Left renal pelvis (tissue), 4 donors: ENCODE measurements at places on chromosomes 1 and 21. TPM values are rescaled to one million over a fixed set of nuclear protein-coding genes. Genes with fewer than 3 reads are reported as not detected.

SFN gene
- polyA plus RNA-seq: 0.57 TPM

DNA sequence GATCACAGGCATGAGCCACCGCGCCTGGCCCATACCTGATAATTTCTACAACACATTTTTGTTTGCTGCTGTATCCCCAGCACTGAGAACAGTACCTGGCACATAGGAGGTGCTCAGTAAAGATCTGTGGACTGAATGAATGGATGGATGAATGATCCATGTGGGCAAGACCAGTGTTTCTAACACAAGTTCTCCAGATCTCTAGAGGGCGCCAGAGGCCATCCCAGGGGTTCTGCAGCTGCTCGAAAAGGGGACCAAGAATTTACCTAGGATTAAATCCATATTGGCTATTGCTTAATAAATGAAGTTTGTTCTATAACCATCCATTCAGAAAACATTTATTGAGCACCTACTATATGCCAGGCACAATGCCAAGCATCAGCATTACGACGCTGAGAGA lies 167.7 kb downstream of the ACTL8 start:
- DNase-seq: no peak

GRCh38 chr1:234710936-234711724 lies 101.2 kb upstream of the IRF2BP2 start:
- DNase-seq: no peak

PRELP gene
- polyA plus RNA-seq: 8.7 TPM

GRCh38 chr1:187396226-187396625 lies 567.5 kb downstream of the PLA2G4A start:
- no peak for DNase-seq

- DNase-seq: no peak
These were observed 439.4 kb downstream of the CAMTA1 start for GRCh38 chr1:7224644-7225043.

DNA sequence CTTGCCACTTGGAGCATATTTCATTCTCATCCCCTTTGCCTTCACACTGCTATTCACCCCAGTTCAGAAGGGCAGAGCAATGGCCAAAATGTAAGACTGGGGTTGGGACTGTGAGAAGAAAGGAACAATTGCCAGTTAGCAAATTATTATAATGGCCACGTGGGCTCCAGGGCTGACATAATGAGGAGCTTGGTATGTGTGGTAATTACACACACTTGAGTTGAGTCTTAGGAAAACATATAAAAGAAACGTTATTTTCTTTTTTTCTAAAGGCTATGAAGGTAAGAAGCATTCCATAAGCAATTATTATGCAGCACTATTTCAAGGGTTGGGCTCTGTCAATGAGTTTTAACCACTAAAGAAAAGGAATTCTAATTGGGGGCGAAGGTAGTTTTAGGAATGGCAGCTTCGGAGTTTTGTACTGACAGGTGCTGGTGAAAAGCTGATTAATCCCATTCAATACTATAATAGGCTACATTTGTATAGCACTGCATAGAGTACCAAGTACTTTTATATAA lies 32.5 kb upstream of the BCL10 start:
- DNase-seq: no peak
